ENCODE measurements at places on chromosomes 13 and 19. TPM values are rescaled to one million over a fixed set of nuclear protein-coding genes. Genes with fewer than 3 reads are reported as not detected.

DNA sequence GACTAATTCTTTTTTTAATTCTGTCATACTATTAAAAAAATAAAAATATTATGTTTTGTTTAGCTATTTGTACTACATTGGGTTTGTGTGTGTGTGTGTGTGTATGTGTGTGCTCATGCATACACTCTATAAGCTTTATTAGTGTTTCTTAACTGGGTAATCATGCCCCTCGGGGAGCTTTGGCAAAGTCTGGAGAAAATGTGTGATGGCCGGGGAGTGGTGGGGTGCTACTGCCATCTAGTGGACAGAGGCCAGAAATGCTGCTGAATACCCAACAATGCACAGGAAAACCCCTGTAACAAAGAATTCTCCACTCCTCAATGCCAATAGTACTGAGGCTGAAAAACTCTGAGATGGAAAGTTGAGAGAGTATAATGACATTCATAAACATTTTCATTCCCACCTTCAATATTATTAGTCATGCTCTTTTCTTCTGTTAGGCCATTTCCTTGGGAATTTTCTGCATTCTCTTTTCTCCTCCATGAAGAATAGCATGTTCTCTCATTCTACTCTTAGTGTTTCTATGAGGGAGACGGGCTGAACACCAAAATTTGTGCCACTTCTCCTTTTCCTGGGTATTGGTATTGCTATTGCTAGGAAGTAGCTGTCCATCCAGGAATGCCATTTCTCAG lies 157.3 kb downstream of the DNAJC3 start:
- no peak overlapping the region for H3K27ac ChIP-seq
- DNase-seq: peak; percentile 54
- peaks cover 7% of the 10 kb centered on the region for H3K4me1 ChIP-seq
- no peaks in the 10 kb centered on the region for H3K36me3 ChIP-seq
- H3K4me3 ChIP-seq: no peak overlapping the region

GRCh38 chr13:53214433-53214832 lies 185.8 kb downstream of the OLFM4 start:
- H3K27me3 ChIP-seq: no peaks in the 10 kb centered on the region
- no peaks in the 10 kb centered on the region for H3K36me3 ChIP-seq
- no peak overlapping the region for H3K27ac ChIP-seq
- no peak overlapping the region for H3K4me3 ChIP-seq

DNA sequence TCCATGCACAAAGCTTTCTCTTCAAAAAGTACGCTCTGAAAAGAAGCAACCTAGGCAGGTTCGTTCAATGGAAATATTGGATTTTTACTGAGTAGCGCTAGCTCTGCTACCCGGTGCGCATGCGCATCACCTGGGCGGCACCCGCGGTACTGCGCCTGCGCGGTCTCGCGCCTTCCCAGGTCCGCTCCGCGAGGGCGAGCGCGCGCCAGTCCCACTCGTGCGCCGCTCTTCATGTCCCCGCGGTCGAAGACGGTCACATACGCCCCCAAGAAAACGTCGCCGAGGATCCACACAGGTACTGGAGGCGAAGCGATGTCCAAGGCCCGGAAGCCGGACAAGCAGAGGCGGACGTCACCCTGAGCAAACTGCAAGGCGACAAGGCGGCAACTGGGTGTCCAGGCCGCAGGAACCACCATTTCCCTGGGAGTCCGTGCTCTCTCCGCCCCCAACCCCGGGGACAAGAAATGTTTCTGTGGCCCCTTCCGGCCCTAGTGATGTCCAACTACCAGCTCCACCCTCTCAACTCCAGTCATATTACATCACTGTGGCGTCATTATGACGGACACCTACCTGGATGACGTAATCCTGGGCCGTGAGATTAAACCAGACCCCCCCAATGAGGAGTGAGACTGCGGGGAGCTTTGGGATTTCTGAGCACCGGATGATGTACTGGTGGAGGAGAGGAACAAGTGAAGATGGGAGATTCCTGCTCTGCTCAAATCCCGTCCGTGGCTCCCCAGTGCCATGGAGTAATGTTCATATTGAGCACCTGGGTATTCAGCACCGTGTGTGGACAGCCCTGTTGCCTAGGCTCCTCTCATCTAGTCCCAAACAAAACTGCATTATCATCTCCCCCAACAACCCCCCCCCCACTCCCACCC lies 4.8 kb upstream of the KCNC3 start:
- peak overlapping the region; percentile 61 for H3K27ac ChIP-seq
- peaks cover 26% of the 10 kb centered on the region for H3K4me1 ChIP-seq
- no peaks in the 10 kb centered on the region for H3K36me3 ChIP-seq
- H3K4me3 ChIP-seq: peak overlapping the region; percentile 25
- DNase-seq: peak; percentile 69

The SIGLECL1 gene
- not detected for total RNA-seq

Measured in heart left ventricle (tissue), 16 donors.